ENCODE measurements at places on chromosomes 13 and 19. TPM values are rescaled to one million over a fixed set of nuclear protein-coding genes. Genes with fewer than 3 reads are reported as not detected.

The C2CD4C gene
- not detected for total RNA-seq

The DNAAF3 gene
- 1.0 TPM for total RNA-seq

The BIVM gene
- 10.4 TPM for total RNA-seq

The EBI3 gene
- total RNA-seq: 2.7 TPM

The ZNF285 gene
- 2.6 TPM for total RNA-seq

GRCh38 chr13:74003374-74003773, 130.8 kb downstream of the KLF12 start:
- no peak overlapping the region for H3K4me3 ChIP-seq
- H3K27ac ChIP-seq: no peak overlapping the region
- H3K36me3 ChIP-seq: no peaks in the 10 kb centered on the region
- H3K4me1 ChIP-seq: no peaks in the 10 kb centered on the region

DNA sequence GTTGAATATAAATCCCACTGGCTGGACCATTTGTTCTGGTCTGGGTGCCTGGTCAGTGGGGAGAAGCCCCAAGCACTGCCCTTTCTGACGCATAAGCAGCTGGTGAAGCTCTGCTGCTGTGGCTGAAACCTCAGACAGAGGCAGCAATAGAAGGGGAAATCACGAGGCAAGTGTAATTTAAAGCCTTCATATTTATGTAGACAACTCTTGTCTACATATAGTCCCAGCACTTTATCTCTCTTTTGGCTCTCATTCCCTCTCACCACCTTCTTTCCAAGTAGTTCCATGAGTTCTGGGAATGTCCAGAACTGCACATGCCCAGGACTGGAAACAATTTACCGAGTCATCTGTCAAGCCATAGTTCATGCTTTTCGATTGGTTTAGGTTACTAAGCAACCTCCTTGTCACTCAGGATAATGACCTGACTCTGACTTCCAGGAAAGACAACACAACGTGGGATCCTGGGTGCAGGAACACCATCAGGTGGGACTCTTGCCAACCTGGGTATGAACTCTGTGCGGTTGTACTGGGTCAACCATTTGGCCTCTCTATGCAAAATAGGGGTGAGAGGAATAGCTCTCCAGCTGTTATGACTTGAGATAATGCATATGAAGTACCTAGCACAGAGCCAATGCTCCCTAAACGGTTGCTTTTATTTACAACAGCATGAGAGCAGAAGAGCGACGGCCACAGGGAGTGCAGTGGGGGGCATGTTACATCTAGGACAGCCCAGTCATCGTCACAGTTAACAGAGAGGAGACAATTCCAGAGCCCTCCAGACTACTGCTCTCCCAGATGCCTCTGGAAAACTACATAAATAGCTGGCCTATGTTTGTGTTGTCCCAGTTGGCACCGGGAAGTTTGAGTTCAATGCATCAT, 321.9 kb downstream of the FOXO1 start:
- H3K36me3 ChIP-seq: no peaks in the 10 kb centered on the region
- peaks cover 14% of the 10 kb centered on the region for H3K4me1 ChIP-seq
- H3K4me3 ChIP-seq: no peak overlapping the region
- H3K27ac ChIP-seq: peak overlapping the region; percentile 46
- DNase-seq: no peak

DNA sequence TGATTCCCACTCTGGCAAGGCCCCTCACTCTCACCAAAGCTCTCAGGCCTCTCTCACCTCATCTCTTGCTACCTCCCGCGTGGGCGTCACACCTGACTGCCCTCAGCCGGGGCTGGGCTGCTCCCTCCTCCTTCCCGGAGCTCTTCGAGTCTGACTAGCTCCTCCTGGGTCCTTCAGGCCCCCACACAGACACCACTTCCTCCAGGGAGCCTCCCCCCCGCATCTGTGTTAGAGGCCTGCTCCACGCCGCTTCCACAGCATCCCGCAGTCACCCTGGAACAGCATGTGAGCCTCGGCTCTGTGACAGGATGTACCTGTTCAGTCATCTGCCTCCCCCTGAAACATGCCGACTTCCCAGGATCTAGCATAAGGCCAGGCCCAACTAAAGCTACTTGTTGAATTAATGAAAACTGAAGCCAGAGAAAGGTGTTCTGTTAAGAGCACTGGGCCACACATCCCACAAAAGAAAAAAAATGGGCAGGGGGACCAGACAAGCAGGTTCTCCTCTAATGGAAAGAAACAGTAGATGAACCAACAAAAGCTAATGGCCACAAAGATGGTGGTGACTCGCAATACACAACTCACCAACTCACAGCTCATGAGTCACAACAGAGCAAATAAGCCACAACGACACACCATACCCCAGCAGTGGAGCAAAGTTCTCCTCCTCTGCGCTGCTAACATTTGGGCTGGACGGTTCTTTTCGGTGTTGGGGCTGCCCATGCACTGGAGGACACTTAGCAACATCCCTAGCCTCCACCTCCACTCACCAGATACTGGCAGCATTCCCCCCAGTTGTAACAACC, 3.0 kb downstream of the PPP6R1 start:
- no peak overlapping the region for H3K27ac ChIP-seq
- no peak for DNase-seq
- peaks cover 18% of the 10 kb centered on the region for H3K4me1 ChIP-seq
- H3K36me3 ChIP-seq: no peaks in the 10 kb centered on the region
- H3K27me3 ChIP-seq: no peaks in the 10 kb centered on the region
- no peak overlapping the region for H3K4me3 ChIP-seq

DNA sequence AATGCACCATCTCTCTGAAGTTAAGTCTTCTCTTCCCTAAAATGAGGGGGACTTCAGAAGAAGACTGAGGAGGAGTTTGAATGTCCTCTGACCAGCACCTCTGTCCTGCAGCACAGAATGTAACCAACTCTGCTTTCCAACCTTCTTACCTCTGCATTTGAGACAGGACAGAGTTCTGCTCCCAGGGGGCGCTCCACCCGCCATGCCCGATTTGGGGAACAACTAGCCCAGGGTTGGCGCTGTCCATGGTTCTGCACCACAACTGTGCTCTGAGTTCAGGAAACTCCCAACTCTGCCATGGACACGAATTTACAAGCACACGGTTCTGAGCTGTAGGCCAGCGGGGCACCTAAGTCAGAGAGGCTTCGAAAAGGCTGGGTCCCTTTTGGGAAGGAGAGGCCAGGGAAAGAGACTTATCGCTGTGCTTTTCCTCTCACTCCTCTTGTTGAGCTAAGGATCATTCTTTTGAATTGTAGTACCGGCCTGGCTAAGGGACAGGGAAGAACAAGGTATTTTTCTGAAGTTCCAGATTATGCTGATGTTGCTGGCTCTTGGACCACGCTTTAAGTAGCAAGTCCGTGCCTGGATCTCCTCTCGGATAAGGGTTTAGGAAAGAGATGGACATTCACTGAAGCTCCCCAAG, 22.2 kb downstream of the SIGLEC5 start:
- H3K27me3 ChIP-seq: no peaks in the 10 kb centered on the region
- DNase-seq: peak; percentile 59
- H3K27ac ChIP-seq: no peak overlapping the region
- no peaks in the 10 kb centered on the region for H3K4me1 ChIP-seq

DNA sequence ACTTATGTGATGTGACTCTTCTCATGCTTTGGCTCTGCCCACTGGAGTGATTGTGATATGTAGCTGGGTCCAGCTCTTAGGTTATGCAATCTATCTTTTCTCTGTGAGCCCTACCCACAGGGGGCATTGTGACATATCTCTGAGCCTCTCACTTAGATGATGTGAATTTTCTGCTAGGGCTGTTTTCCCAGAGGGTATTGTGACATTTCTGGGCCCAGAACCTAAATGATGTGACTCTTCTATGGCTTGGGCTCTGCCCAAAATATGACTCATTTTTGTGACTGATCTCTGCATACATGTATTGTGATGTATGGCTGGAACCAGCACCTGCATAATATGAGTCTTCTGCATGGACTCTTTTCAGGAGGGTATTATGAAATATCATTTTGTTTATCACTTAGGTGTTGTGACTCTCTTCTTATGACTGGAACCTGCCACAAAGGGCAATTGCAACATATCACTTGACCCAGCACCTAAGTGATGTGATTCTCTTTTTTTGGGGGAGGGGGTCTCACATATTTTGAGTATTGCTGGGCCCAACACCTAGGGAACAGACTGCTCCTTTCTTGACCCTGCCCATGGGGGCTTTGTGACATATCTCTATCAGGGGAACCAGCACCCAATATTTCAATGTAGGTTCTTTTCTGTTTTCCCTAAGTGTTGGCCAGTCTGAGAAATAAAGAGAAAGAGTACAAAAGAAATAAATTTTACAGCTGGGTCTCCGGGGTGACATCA, 12.1 kb upstream of the ZNF254 start:
- H3K4me3 ChIP-seq: no peak overlapping the region
- DNase-seq: no peak
- no peaks in the 10 kb centered on the region for H3K4me1 ChIP-seq
- H3K36me3 ChIP-seq: no peaks in the 10 kb centered on the region
- H3K27me3 ChIP-seq: no peaks in the 10 kb centered on the region

DNA sequence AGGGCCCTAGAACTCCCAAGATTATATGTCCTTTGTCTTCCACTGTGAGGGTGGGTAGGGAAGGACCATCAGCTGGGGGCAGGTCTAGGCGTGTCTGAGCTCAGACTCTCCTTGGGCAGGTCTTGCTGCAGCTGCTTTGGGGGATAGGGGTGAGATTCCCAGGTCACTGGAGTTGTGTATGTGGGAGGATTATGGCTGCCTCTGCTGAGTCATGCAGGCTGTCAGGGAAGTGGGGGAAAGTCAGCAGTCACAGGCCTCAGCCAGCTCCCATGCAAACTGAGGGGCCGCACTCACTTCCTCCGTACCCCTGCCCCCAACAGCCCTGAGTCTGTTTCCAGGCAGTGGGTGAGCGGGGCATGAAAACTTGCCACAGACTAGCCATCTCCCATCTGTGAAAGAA, 600.8 kb downstream of the DIAPH3 start:
- no peak overlapping the region for H3K27ac ChIP-seq
- no peak for DNase-seq
- H3K27me3 ChIP-seq: no peaks in the 10 kb centered on the region
- H3K4me1 ChIP-seq: no peaks in the 10 kb centered on the region
- no peak overlapping the region for H3K4me3 ChIP-seq
- no peaks in the 10 kb centered on the region for H3K36me3 ChIP-seq

DNA sequence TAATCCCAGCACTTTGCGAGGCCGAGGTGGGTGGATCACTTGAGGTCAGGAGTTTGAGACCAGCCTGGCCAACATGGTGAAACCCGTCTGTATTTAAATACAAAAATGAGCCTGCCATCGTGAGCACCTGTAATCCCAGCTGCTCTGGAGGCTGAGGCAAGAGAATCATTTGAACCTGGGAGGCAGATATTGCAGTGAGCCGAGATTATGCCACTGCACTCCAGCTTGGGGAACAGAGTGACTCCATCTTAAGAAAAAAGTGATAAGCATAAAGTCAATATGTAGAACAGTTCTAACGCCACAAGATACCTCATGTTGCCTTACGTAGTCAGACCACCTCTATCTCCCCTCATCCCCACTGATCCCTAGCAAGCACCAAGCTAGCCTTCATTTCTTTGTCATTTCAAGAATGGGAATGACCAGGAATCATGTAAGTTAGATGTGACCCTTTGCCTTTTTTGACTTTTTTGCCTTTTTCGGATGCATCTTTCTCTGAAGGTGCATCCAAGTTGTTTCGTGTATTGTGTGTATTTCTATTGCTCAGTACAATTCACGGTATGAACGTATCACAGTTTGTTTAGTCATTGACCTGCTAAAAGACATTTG, 6.4 kb downstream of the RPL21 start:
- no peak overlapping the region for H3K27ac ChIP-seq
- no peak for DNase-seq
- H3K36me3 ChIP-seq: no peaks in the 10 kb centered on the region
- no peaks in the 10 kb centered on the region for H3K27me3 ChIP-seq

GRCh38 chr19:6718741-6719539, 1.5 kb downstream of the C3 start:
- peak overlapping the region; percentile 21 for H3K4me3 ChIP-seq
- peaks cover 3% of the 10 kb centered on the region for H3K4me1 ChIP-seq
- no peak overlapping the region for H3K27ac ChIP-seq

DNA sequence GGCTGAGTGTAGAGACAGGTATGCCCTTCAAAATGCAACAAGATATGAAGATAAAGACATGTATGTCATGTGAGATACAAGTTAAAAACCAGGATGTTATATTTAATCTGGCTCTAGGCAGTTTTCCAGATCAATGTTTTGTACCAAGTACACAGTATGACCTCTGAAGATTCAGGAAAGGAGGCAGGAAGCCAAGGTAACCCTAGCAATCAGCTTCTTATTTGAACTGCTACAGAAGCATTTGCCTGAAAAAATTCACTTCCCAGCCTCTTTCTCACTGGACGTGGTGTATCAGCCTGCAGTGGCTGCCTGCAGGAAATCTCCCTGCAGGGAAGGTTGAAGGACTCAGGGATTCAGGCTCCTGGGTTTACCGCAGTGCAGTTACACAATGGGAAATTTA, 24.1 kb downstream of the OLFM4 start:
- no peak overlapping the region for H3K4me3 ChIP-seq
- H3K4me1 ChIP-seq: no peaks in the 10 kb centered on the region

DNA sequence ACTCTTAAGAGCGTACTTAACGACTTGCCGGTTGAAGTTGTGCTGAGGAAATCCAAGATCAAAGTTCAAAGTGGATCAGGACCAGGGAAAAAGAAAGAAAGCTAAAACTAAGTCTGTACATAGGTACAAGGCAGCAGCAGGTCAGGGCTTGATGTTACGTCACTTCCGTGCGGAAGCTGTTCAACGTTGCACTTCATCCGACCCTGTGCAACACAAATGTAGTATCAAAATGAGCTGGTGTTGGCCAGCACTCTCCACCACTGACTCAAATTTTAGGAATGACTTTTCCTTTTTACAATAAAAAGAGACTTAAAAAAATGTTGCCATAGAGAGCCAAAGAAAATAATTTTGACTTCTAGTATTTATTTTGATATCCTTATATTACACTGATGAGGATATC, 1315.4 kb downstream of the EFNB2 start:
- no peaks in the 10 kb centered on the region for H3K4me1 ChIP-seq
- H3K4me3 ChIP-seq: no peak overlapping the region
- H3K27ac ChIP-seq: no peak overlapping the region
- DNase-seq: no peak
- no peaks in the 10 kb centered on the region for H3K27me3 ChIP-seq
- no peaks in the 10 kb centered on the region for H3K36me3 ChIP-seq

- no peak overlapping the region for H3K27ac ChIP-seq
- peaks cover 2% of the 10 kb centered on the region for H3K4me1 ChIP-seq
- H3K4me3 ChIP-seq: no peak overlapping the region
- DNase-seq: no peak
- no peaks in the 10 kb centered on the region for H3K27me3 ChIP-seq
These were observed 23.9 kb downstream of the WTIP start for GRCh38 chr19:34505321-34506025.

DNA sequence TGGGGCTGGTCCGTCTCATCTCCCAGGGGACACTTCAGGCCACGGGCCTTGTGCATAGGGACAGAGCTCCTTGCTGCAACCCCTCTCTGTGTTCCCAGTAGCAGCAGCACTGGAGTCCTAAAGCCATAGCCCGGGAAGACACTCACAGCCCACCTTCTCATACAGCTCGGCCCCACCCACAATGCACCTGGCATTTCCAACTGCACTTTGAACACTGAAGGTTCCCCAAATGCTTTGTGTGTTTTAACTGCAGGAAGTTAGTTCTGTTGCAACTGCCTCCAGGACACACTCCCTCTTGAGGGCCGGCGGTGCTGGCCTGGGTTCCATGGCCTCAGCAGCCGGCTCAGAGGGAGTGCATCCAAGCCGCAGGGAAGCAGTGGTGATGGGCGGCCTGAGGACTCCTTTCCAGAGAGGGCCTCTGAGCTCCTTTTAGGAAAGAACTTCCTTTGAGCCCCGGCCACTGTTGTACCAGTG, 22.7 kb upstream of the TMEM255B start:
- no peak overlapping the region for H3K4me3 ChIP-seq
- H3K4me1 ChIP-seq: no peaks in the 10 kb centered on the region
- H3K27ac ChIP-seq: no peak overlapping the region
- H3K27me3 ChIP-seq: no peaks in the 10 kb centered on the region
- no peak for DNase-seq

All from ovary (tissue), 10 donors.